ENCODE measurements at places on chromosomes 3 and 15.

DNA sequence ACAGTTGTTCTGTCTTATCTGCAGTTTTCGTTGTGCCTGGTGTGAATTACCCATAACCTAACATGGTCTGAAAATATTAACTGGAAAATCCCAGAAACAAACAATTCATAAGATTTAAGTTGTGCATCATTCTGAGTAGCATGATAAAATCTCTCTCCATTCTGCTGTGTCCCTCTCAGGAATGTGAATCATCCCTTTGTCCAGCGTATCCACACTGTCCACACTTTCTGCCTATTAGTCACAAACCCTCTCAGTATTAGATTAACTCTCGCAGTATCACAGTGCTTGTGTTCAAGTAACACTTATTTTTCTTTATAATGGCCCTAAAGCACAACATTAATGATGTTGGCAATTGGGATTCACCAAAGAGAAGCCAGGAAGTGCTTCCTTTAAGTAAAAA, 203.2 kb downstream of the CGGBP1 start:
- no peak for DNase-seq

- no peak for DNase-seq
These were observed 18.6 kb downstream of the CRYGS start for GRCh38 chr3:186525369-186526255.

DNA sequence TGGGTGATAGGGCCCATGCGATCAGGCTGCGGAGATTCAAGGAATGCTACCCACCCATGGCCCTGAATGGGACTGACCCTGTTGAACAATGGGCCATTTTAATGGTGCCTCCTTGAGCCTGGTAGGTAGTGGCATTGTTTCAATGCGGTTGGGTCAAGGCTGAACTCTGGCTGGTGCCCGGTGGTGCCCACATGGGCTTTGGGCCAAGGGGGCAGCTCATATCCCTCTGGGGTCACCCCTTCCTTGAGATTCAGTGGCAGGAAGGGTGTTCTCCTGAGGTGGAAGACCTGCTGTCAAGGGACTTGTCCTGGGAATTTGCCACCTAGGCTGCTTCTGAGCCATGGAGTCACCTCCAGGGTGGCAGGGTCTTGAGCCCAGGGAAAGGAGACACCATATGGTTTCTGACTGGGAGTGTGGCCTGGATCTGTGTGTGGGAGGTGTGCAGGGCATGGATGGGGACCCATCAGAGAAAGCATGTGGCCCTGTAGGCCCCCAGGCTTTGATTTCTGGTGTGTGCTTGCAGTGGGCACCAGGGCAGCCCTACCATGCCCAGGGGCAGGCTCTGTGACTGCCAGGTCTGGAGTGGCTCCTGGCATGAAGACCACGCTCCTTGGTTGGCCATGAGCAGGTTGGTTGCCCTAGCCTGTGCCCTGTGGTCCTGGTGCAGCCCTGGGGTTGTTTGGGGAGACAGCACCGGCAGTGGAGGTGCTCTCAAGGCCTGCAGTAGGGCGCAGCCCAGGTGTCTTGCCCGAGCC, 199.9 kb downstream of the UBE3A start:
- no peak for DNase-seq

DNA sequence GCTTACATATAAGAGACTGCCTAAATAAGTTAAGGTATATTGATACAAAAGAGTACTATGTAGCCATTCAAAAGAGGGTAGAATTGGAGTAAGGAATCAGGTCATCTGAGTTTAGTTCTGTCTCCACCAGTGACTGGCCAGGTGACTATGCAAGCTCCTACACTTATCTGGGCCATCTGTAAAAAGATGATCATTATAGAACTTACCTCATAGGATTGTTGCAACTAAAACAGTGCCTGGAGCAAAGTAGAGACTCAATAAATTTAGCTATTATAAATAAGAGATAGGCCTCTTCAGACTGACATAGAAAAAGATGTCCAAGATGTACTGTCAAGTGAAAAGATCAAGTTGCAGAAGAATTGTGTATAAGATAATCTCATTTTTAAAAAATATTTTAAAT, 1.7 kb upstream of the ATP8B4 start:
- DNase-seq = no peak
